ENCODE measurements at places on chromosomes 1 and 21.
A peak's percentile ranks its signal among the peaks of the same experiment; 100 is the strongest.

- no peak for DNase-seq
Measured at GRCh38 chr1:205600085-205600484, 31.7 kb downstream of the ELK4 start.

DNA sequence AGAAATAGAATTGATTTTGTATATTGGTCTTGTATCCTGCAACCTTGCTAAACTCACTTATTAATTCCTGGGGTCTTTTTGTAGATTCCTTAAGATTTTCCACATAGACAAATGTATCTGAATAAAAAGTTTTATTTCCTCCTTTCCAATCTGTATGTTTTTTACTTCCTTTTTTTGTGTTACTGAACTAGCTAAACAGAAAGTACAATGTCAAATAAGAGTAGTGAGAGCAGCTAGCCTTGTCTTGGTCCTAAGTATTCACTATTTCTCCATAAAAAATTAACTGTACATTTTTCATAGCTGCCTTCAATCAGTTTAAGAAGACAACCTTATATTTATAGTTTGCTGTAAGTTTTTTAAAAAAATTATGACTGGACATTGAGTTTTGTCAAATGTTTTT, 74.9 kb downstream of the FASLG start:
- no peak for DNase-seq

DNA sequence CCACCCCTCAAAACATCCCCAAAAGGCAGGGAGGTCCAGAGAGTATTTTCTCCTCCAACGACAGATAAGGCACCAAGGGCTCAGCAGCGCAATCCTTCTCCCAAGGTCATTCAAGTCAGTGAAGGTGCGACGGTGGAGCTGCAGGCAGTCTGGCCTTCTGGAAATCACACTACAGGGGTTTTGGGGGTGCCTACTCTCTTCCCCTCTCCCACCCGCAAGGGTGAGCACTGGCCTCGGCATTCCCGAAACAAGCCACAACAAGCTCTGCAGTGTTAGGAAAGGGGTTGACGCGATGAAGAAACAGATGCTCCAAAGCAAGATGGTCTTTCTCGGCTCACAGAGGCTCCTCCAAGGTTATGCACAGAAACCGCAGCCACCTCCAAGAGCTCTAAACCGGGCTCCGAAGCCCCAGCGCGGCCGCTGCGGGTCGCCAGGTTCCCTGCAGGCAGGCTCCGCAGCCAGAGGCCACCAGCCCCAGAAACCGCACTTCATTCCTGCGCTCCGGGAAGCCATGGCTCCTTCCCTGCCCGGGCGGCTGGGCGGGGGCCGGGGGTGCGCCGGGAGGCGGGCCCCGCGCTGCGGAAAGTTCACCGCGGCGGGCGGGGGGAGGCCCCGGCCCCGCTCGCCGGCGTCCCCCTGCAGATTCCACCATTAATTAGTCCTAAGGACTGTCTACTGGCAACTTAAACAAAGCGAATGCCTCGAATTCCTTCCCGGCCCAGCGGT, 1.1 kb downstream of the LUZP1 start:
- peak; percentile 79 for DNase-seq

- DNase-seq: no peak
Measured at GRCh38 chr1:101929343-101929742, 67.4 kb downstream of the OLFM3 start.

DNA sequence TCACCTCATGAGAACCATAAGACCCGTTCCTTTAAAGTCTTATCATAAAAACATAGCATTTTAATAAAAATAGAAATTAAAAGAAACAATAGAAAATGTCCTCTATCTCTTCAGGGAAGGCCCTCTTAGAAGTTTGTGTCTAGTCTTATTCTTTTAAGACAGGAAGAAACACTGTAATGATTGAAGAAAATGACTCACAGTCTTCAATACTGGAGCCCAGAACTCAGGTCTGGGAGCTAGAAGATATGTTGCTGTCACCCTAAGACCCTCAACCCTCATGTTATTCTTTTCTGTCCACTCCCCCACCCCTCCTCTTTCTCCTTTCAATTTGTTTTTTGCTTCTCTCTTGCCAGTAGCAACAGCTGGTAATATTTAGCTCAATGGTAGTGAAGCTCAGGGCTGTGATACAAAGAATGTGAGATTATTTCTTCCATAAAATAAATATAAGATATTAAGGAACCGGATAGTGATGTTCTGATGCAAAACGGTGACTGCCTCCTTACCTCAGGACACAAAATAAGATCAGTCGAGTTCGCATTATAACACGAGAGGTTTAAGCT, 12.0 kb downstream of the DUSP10 start:
- no peak for DNase-seq

- DNase-seq: no peak
Measured at GRCh38 chr1:28354121-28354520, 15.4 kb upstream of the PHACTR4 start.

DNA sequence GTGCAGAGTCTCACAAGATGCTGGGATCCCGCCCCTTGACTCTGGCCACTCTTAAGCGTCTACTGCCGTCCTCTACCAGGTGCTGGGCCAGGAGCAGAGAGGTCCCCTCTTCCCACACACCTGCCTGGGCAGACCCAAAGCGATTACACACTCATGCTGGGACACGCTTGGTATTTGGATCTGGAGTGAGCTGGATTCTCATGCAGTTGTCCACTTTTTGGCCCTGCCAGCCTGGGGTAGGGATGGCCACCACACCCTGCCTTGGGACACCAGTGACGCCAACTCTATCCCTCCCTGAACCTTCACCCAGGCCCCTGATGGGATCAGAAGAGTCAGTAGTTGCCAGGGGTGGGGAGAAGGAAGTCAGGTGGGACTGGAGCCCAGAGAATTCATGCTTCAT, 28.6 kb downstream of the ITPKB start:
- no peak for DNase-seq

DNA sequence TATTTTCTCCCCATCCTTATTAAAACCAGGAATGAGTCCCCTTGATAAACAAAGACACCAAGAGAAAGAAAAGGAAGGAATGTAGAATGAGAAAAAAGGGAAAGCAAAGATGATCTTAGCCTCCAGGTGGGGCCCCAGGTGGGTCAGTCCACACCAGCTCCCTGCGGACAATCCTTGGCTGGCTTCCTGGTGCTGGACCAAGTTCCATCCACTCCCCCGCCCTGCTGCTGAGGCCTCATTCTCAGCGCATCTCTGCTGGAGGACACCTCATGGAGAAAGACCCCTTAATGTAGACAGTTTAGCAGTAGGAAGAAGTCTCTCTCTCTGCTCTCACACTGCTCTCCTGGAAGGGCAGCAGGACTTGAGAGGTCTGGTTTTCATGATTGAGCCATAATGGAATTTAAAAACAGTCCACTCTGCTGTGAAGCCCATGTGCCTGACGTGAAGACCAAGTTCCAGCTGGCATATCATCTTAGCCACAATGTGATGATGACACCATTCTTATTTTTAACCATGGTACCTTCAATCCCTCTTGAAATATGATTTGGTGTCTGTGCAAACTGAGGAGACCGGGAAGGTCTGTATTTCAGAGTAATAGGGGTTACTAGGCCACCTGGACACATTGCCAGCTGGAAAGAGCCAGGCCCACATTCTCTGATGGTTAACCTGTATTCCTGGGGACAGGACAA, 83.1 kb downstream of the WLS start:
- DNase-seq: no peak

DNA sequence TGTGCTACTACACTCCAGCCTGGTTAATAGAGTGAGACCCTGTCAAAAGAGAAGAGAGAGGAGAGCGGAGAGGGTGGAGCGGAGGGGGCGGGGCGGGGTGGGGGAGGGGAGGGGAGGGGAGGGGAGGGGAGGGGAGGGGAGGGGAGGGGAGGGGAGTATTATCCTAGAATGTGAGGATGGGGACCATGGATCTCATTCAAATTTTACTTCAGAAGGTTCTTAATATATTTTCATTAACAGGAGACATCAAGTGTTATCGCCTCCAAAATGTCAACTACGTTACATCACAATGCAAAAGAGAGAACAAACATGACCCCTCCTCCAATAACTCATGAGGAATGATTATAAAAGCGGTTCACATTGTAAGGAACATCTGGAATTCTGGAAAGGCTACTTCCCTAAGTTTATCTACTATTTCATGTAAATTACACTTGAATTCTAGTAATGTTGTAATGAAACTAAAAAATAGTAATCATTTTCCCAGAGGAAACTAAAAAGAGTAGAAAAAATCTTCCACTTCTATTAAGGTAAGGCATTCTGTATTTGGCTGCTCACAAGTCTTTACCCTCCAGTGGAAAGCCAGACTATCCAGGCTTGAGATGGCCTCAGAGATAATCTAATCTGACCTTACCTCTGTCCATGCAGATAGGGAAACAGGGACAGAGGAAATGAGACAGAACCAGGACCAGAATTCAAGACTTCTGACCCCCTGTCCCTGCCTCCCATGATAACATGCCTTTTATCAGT, 18.8 kb upstream of the GUCA2A start:
- DNase-seq: peak; percentile 32

DNA sequence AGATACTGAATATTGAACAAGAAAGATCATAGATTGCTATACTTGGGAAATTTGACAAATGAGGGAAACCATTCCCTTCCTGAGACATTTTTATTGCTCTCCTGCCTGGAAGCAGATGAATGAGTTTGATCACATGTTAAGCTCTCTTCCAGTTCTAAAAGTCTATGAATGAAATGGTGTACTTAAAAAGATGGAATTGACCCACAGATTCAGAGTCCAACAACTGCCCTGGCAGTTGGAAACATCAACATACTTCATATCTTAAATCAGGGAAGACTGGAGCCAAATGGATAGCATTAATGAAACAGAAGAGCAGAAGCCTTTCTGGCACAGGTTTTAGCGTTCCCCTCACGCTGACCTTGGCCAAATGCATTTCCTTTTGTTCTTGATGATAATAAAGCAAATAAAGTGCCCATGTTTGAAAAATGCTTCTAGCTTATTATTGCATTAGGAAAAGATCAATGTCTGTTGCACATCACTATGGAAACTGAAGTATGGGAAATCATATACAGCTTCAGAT, 142.6 kb downstream of the ESRRG start:
- no peak for DNase-seq

DNA sequence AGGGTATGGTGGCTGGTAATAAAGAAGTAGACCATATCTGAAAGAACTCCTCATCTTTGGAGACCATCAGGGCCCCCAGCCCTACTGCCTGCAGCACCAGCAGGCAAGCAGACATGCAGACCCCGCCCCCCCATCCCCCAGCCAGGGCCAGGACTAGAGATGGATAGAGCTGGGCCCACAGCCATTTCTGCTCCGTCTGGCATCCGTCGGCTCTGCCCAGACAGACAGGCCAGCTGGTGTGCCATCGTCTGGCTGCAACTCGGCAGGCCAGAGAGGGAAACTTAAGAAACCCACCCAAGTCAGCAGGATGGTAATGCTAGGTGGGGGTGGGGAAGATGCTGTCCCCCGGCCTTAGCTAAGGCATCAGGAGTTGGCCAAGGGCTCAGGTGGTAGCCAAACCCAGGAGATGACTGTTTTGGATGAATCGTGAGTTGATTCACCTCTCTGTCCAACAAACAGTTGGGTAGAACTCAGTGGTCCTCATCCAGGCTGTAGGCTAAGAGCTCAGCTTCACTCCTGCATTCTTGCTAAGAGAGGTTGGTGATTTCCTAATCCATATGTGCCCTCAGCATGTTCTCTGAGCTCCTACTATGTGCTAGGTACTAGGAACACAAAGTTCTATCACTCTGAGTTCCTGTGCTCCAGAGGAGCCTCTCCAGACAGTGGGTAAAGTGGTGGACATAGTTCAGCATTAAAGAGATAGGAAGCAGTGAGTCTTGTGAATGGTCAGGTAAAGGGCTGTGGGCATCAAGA, 23.2 kb upstream of the TMEM222 start:
- no peak for DNase-seq

DNA sequence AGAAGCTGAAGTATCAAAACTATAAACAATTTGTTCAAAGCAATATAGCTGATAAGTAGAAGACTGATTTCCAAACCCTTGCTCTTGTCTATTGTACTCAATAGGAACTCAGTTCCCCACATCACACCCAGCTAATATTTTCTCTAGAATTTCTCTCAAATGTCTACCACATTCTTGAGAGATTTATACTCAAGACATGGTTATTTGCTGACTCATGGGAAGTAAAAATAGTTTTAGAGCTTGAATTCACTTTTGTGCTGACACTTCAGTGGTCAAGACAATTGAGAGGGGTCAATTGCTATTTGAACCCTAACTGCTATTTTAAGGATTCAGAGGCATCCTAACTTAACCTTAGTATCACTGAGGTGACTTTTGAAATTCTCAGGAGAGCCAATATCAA, 99.0 kb downstream of the TNNI3K start:
- DNase-seq: no peak

DNA sequence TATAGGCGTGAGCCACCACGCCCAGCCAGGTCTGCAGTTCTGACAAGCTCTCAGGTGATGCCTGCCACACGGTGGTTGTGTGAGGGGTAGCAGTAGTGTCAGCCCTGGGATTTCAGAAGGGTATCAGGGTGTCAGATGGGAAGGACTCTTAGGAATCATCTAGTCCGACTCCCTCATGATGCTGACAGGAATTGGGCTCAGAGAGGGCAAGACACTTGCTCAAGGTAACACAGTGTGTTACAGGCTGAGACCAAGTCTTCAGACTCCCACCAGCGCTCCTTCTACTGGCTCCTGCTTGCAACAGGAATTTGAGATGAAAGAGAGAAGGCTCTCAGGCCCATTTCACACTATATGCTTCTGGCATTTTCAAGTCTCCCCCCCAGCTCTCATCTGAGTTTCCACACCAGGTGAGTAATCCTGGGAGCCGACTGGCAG, 6.9 kb downstream of the HTR1D start:
- peak; percentile 34 for DNase-seq

DNA sequence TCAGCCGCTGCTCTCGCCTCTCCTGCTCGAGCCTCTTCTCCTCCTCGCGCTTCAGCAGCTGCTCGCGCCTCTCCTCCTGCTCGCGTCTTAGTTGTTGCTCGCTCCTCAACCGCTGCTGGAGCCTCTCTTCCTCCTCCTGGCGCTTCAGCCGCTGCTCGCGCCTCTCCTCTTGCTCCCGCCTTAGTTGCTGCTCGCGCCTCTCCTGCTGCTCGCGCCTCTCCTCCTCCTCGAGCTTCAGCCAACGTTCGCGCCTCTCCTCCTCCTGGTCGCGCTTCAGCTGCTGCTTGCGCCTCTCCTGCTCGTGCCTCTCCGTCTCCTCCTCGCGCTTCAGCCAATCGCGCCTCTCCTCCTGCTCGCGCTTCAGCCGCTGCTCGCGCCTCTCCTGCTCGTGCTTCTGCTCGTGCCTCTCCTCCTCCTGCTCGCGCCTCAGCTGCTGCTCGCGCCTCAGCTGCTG, 3.7 kb downstream of the TCHH start:
- DNase-seq: peak; percentile 64

DNA sequence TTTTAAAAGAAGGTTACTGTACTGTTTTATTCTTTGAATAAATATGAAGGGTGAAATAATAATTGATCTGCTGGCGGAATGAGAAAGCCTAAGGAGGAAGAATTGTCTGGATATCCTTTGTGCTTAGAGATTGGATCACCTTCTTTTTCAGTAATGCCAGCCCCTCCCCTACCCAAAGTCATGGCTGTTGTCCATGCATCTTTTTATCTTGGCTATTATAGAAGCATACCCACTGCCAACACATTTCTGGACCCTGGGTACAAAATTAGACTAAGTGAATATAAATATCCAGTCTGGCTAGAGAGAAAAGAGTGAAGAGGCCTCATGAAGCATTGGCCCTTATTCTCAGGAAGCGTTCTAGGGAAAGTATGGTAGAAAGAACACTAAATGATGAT, 28.1 kb downstream of the AK4 start:
- DNase-seq: no peak
